ENCODE measurements at places on chromosomes 7 and 10. TPM values are rescaled to one million over a fixed set of nuclear protein-coding genes. Genes with fewer than 3 reads are reported as not detected.

GRCh38 chr7:157897681-157898080, 560.9 kb downstream of the DNAJB6 start:
- DNase-seq: no peak

DNA sequence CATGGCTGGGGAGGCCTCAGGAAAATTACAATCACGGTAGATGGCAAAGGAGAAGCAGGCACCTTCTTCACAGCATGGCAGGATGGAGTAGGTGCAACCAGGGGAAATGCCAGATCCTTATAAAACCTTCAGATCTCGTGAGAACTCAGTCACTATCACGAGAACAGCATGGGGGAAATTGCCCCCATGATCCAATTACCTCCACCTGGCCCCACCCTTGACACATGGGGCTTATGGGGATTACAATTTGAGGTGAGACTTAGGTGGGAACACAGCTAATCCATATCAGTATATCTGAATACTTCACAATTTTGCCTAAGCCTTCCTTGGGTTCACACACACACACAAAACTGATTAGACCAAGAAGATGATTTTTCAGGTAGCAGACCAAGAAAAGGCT, 145.1 kb upstream of the COL1A2 start:
- no peak for DNase-seq

DNA sequence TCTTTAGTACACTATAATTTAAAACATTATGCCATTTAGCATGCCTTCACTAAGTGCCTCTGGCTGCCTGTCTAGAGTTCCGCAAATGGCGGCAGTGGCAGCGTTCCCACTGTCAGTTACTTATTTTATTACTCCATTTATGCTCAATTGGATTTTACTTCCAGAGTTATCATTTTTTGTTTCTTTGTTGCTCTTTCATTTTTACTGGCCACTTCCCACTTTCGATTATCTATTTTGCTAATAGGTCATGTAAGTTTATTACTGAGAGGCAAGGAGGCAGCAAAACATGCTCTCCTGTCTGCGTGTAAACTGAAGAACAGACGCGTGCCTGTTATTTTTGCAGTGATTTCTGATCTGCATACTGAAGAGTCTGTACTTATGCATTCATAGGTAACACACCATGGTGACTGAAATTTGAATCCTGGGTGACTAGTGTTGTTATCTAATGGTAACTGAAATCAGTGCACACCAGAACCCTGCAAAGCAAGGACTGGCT, 23.1 kb downstream of the KDM7A start:
- no peak for DNase-seq

GRCh38 chr7:101163279-101164070, 1.9 kb downstream of the VGF start:
- no peak for DNase-seq

The IFIT5 gene
- 20.8 TPM for total RNA-seq

- no peak for DNase-seq
Observed at GRCh38 chr10:27944005-27944404, 54.9 kb downstream of the ODAD2 start.

The TECTB gene
- total RNA-seq: not detected

DNA sequence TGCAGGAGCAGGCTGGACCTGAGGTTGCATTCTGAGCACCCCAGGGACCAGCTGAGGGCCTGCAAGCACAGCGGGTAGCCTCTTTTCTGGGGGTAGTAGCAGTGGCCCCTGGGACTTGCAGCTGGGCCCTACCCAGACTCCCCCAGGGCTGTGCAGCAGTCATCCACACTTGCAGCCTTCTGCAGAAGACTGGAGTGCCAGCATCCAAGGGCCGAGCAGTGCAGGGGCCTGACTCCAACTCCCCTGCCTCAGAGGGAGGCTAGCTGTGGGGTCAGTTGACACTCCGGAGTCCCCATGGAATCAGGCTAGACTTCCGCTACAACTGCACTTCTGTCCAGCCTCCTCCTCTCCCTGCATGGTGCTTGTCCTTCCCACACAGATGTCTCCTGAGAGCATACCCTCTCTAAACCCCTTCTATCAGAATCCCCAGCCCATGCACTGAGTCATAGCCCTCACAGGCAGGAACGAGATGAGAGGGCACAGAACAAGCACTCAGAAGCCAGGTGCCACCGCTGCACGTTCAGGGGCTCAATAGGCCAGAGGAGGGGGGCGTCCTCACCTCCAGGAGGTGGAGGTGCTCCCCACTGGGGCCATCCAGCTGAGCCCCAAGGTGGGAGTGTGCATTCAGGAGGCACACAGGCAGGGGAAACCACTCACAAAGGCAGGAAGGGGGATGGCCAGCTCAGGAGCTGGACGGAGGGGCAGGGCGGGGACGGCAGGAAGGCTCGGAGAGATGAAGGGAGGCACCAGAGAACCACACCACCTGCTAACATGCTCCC, 7.5 kb downstream of the RASGEF1A start:
- DNase-seq: peak; percentile 5

DNA sequence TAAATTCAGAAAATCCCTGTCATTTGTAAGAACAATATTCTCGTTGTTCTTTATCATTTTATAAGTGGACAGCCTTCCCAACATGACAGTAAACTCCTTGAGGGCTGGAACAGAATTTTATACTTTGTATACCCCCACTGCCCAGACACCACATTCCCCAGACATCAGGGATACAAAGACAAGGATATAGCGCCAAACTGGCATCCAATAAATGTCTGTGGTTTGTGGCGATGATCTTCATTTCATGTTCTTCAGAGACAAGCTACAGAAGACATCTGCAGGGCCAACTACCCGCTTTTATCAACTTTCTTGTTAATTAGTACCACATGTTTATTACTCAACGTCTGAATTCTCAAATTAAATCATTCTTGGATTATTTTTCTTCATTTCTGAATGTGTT, 155.9 kb downstream of the ATE1 start:
- no peak for DNase-seq

DNA sequence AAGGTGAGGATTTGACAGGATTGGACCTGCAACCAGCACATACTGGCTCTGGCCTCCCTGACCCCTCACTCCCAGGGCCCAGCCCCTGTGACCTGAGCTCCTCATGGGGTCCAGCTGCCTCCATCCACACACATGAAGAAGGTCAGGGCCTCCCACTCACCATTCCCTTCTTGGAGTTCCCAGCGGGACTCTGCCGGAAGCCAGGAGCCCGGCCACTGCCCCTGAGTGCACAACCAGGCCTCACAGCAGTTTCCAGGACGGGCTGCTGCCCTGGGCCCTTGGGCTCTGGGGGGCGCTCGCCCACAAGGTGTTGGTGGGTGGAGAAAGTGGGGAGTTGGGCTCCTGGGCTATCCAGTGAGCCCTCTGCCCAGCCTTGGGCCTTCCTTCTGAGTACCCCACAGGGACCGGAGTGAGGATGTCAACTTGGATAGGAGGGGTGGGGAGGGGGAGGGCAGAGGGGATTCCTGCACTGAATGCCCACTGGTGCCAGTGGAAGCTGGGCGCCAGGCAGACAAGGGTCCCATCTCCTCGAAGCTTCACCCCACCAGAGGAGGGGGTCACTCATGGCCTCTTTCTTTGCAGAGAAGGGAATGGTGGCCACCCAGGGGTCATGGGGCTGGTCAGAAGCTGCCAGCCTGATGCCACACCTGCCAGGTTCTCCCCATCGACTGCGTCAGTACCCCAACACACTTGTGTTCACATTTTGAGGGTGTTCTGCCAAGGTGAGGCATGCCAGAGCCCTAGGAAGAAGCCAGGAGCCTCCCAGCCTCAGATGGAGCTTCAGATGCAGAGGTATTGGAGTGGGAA, 115.3 kb downstream of the PTPN20 start:
- DNase-seq: no peak

The PNLIP gene
- total RNA-seq: 3.1 TPM

The SFTPD gene
- not detected for total RNA-seq

The PILRA gene
- 4.1 TPM for total RNA-seq

DNA sequence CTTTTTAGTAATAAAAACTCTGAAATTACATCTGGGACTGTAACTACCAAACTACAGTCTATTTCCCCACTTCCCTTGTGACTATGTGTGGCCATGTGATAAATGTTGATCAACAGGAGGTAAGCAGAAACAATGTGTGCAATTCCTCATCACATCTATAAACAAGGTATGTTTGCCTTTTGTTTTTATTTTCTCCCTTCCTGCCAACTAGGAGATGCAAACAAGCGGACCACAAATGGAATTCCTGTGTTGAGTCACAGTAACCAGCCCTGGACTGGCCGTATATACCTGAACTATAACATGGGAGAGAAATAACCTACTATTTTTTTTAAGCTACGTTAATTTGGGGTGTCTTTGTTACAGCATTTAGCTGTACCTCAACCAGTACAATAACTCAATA, 52.5 kb downstream of the SCRN1 start:
- no peak for DNase-seq

GRCh38 chr10:43843321-43844101, 194.8 kb upstream of the ZNF32 start:
- no peak for DNase-seq

The CALML3 gene
- total RNA-seq: not detected

The UNCX gene
- total RNA-seq: not detected

GRCh38 chr10:98224996-98225395, 43.0 kb downstream of the LOXL4 start:
- no peak for DNase-seq

DNA sequence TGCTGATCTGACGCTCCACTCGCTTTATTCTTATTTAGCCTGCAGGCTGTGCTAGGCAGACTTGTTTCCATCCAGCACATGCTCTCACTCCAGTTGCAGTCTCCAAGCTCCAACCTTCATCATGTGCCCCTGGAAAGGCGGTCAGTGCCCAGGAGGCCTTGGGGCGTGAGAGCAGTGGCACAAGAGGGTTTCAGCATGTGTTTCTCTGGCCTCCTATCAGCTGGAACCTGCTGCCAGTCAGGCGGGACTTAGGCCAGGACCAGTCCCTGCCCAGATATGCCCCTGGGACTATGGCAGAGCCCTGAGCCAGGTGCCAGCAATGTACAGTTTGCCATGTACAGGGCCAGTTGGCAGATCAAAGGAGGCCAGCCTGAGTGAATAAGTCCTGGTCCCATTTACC, 330.2 kb upstream of the FZD1 start:
- no peak for DNase-seq

DNA sequence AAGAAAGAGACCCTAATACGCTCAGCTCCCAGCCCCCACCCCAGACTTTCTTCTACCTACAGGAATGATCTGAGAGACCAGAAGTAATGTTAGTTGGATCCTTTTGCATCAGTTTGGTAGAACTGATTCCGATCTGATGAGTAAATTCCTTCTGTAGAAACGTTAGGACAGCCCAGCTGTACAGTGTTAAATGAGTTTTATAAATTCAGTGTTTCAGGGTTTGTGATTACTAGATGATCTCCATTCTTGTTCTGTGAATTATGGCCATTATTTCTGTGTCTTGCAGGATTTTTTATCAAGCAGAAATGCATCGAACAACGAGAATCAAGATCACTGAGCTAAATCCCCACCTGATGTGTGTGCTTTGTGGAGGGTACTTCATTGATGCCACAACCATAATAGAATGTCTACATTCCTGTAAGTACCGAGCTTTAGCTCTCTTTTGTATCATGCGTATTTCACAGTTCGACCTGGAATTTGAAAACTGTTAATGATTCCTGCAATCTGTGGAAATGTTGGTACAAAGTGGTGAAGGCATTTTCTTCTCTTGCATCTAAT, 5.3 kb downstream of the BMI1 start:
- no peak for DNase-seq

The SHTN1 gene
- 20.5 TPM for total RNA-seq

GRCh38 chr7:131781-132482, 60.4 kb upstream of the FAM20C start:
- peak; percentile 62 for DNase-seq

DNA sequence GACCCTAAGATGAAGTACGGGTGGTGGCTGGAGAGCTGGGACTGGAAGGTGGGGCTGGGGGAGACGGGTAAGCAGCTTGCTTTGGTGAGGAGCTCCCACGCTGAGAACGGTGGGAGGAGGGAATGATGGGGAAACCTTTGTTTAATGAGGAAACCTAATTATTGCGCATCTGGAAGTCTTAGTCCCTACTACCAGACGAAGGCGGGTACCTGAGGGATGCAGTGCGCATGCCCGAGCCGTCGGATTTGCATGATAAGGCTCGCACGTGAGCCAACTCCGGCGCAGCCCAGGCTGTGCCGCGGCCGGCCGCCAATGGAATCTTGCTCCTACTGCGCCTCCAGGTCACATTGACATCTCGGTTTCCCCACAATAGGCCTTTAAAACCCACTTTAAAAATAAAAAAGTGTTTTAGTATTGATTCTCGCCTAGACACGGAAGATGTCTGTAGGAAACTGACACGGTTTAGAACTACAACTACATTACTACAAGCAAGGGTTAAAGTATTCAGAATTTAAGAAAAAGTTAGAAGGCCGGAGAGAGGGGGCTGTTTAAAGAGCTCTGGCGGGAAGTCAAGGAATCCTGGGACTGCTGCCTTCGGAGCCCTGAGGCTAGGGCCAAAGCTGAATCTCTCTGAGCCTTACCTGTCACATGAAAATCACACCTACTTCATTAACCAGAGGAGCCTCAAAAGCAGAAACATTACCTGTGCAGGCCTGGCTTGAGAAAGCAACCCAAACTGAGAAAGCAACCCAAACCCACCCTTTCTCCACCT, 12.1 kb upstream of the DLX6 start:
- no peak for DNase-seq

The ANKRD2 gene
- 0.40 TPM for total RNA-seq

The HOXA10 gene
- total RNA-seq: 0.46 TPM

- peak; percentile 97 for DNase-seq
Observed at GRCh38 chr7:130205084-130205947, at the start of gene TMEM209. TSS of gene TMEM209 (minus strand) at chr7:130205406. CDS start at chr7:130205375, 31 bp downstream.

- no peak for DNase-seq
Observed at GRCh38 chr7:26686448-26686981, 177.9 kb downstream of the SKAP2 start.

- no peak for DNase-seq
Observed at GRCh38 chr7:142581341-142581740, 167.9 kb upstream of the PRSS1 start.

DNA sequence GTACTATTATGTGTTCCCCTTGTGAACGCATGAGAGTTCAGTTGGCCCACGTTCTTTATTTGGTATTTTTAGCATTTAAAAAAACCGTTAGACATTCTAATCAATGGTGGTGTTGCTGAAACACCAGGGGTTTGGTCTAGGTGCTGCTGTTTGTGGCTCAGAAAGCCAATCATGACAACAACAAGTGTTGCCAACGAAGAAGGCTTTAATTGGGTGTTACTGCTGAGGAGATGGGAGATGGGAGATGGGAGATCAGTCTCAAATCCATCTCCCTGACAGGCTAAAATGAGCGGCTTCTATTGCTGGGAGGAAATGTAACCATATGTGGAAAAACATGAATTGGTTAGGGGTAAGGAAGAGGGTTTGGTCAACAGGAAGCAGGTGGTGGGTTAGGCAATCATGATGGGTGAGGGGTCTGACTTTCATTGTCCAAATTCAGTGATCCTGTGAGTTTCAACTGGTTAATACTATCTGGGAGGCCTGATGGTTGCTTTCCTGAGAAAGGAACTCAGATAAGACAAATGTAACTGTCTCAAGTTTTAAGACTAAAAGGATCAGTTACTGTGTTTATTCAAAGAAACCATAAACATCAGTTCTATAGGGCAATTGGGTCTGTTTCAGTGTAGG, 4.6 kb upstream of the ZNF425 start:
- DNase-seq: no peak

The NANOS1 gene
- 0.79 TPM for total RNA-seq
